Lower lobe of right lung (tissue), 2 donors: ENCODE measurements at places on chromosomes 13 and 19. TPM values are rescaled to one million over a fixed set of nuclear protein-coding genes. Genes with fewer than 3 reads are reported as not detected.
A peak's percentile ranks its signal among the peaks of the same experiment; 100 is the strongest.

GRCh38 chr19:49749771-49750170 is 13.3 kb downstream of the TSKS start:
- no peaks in the 10 kb centered on the region for H3K36me3 ChIP-seq
- no peaks in the 10 kb centered on the region for H3K4me1 ChIP-seq

DNA sequence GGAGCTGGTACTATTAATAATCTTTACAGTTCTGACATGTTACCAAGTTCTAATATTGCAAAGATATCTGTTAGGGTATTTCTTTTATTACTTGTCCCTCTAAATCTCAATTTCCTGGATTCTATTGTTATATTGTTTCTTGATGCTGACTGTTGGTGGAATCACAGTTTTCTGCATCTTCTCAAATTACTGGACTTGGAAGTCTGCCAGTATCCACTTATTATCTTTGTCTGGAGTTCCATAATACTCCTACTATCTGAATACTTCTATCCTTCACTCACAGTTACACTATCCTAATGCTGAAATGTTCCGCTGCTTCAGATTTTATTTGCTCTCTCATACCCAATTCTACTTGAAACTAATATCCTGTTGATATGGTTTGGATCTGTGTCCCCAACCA is 1985.7 kb upstream of the PRR20A start:
- no peak overlapping the region for H3K27ac ChIP-seq
- no peaks in the 10 kb centered on the region for H3K36me3 ChIP-seq
- DNase-seq = no peak
- no peaks in the 10 kb centered on the region for H3K4me1 ChIP-seq
- no peak overlapping the region for H3K4me3 ChIP-seq

DNA sequence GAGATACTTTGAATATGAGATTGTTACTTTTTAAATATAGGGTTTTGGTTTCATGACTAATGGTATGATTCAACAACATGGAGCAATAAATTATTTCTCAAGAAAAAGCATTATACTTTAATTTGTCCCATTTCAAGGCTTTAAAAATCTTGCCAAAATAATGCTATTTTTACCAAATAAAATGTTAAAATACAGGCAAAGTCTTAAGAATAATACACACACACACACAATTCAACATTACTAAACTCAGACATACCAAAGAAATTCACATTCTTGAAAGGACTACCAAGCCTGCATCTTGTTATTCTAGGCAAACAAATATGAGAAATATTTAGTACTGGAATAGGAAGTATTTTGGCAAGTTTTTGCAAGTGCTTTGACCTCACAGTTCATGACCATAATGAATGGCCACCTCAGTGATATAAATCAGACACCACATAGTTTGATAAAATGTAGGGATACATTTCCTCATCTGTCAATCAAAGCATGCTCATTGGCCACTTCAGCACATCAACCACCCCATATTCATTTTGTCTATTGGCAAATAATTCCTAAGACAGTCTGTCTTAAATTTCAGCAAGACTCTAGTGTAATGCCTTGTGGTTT is 107.2 kb downstream of the NALCN start:
- H3K27ac ChIP-seq = no peak overlapping the region
- no peak overlapping the region for H3K4me3 ChIP-seq
- no peaks in the 10 kb centered on the region for H3K36me3 ChIP-seq
- no peaks in the 10 kb centered on the region for H3K27me3 ChIP-seq
- DNase-seq = no peak

STXBP2 gene
- total RNA-seq = 200 TPM

GRCh38 chr19:13234518-13234917 is 84.3 kb downstream of the IER2 start:
- no peaks in the 10 kb centered on the region for H3K36me3 ChIP-seq
- peak; percentile 59 for DNase-seq
- H3K4me3 ChIP-seq = no peak overlapping the region
- H3K27me3 ChIP-seq = no peaks in the 10 kb centered on the region

B3GNT8 gene
- 22.5 TPM for total RNA-seq
